ENCODE measurements at places on chromosomes 5 and 9.

DNA sequence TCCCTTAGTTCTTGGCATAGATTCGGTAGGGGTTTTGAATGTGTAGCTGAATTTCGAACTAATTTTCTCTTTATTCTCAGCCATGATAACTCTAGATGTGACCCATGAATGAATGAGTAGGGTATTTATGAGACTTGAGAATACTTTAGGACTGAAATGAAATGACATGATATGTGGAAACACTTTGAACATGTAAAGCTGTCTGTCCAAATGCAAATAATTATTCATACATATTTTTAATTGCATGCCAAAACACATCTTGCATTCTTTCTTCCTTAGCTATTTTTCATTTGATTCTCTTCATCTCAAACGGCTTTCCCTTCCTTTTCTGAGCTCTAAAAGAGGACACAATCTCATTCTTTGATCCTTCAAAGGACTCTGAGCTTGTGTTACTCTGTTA is 3.4 kb downstream of the NNT start:
- DNase-seq, result no peak

DNA sequence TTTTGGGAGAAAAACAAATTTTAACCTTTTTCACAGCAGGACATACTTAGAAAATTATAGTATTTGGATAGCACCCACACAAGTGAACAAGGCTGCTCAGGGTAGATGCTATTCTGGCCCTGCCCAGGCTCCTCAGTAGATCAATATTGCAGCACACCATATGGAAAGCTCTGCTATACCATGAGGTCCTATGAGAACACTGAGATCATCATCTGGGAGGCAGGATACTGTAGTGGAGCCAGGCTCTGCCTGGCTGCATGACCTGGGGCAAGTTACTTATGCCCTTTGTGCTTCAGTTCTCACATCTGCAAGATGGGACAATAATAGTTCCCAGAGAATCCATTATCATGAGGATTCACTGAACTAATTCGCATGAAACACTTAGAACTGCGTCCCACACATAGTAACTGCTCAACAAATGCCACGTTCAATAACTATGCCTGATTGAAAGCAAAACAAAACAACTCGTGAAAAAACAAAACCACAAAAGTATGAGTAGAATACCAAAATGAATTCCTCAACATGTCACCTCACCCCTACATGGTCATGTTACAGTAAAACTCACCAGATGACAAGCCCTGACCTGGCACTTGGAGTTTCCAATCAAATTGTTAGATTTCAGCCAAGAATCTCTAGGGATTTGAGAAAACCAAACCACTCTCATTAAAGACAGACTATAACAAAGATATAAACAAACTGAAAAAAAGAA is 31.9 kb downstream of the ARSB start:
- no peak for DNase-seq

GRCh38 chr9:79224672-79225433 is 346.9 kb upstream of the TLE4 start:
- DNase-seq, result no peak

- no peak for DNase-seq
Measured at GRCh38 chr5:135154961-135155360, 120.9 kb upstream of the PITX1 start.

DNA sequence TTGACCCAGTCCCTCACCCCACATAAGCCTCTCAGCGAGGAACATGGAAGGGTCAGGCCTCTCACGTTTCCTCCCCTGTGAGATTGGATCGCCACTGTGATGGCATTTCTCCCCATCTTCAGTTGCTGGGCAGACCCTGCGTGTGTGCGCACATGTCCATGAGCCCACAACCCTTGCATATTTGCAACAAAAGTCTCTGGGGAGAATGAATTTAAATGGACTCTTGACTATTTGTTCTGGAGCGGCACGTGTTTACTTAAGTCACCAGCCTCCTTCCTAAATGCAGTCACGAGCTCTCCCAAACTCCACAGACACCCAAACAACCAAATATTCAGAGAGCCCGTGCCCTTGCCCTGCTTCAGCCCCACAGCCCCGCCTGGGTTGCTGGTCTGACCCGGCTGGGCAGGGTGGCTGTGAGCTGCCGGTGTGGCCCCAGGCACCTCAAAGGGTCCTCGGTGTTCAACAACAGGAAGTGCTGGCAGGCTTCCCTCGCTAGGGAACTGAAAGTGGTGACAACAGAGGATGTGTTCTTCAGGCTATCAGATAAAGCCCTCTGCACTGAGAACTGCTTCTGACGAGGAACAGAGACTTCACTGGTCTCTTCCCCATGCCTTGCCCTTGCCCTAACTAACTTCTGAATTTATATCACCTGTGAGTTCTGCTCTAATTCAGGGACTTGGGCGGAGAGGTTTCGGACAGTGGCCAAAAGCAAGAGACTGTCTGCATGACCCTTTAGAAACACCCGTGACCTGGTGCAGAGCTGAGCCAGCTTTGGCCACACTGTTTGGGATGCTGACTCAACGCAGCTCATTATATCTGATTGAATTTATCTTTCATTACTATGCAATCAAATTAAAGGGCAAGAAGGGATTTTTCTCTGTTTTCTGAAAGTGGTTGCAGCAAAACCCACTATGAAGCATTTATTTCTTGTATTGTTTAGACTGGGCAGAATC is 19.2 kb upstream of the CD180 start:
- DNase-seq, result peak; percentile 29

- no peak for DNase-seq
Measured at GRCh38 chr9:86672301-86672700, 275.0 kb downstream of the GAS1 start.

GRCh38 chr5:127029581-127030258 is 638 bp downstream of the MARCHF3 start:
- no peak for DNase-seq

DNA sequence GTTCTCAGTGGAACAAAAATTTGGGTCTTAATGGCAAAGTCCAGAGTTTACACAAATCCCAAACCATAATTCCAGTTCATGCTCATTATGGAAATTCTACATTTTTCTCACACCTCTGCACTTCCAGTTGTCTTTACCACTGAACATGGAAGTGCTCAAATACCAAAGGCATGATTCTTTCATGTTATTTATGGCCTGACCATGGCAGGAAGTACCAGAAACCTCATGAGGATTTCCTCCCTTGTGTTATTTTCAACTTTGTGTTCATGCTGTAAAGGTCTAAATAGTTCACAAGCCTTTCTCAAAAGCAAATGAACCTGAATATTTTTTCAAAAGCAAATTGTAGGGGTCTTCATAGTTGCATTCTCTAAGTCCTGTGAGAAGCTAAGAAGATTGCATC is 82.0 kb upstream of the ITGA1 start:
- DNase-seq, result no peak

All from stimulated activated CD8-positive, alpha-beta memory T cell treated with anti-CD3 and anti-CD28 coated beads, Interleukin-2, amount 100 ng/mL, for 1 hour (primary cell).